A549 treated with CpdA at 1 μM for 4 hours (cell line): ENCODE measurements at places on chromosomes 5 and 9. TPM values are rescaled to one million over a fixed set of nuclear protein-coding genes. Genes with fewer than 3 reads are reported as not detected.

Gene IL11RA
- total RNA-seq, result 5.0 to 6.7 TPM (median 5.6 TPM) in 5 replicates

Gene NEURL1B
- 2.2 to 3.4 TPM (median 2.6 TPM) in 5 replicates for total RNA-seq

Gene AHRR
- total RNA-seq, result 2.9 to 3.5 TPM (median 3.3 TPM) in 5 replicates

Gene NFIL3
- total RNA-seq, result 13.6 to 16.1 TPM (median 14.2 TPM) in 5 replicates

Gene CORO2A
- 0.36 to 0.86 TPM (median 0.59 TPM) in 5 replicates for total RNA-seq

Gene WNT8A
- total RNA-seq, result not detected in 5 replicates

Gene KCNIP1
- total RNA-seq, result not detected in 5 replicates

Gene ELOVL7
- 9.5 to 13.8 TPM (median 10.9 TPM) in 5 replicates for total RNA-seq

Gene ACOT12
- total RNA-seq, result 0.08 TPM in 1 of 5 replicates, not detected in the others

Gene LHX2
- total RNA-seq, result 4.7 to 6.2 TPM (median 5.0 TPM) in 5 replicates

Gene LCN2
- total RNA-seq, result 1.0 to 5.7 TPM (median 3.3 TPM) in 5 replicates

Gene IGIP
- 0.91 to 1.2 TPM (median 1.0 TPM) in 5 replicates for total RNA-seq

Gene SEMA4D
- 4.3 to 6.3 TPM (median 5.2 TPM) in 5 replicates for total RNA-seq

Gene TOR4A
- total RNA-seq, result 17.8 to 30.2 TPM (median 27.4 TPM) in 5 replicates

Gene ARL14EPL
- 0.07 to 0.69 TPM (median 0.39 TPM) in 5 replicates for total RNA-seq

Gene GRIA1
- not detected in 5 replicates for total RNA-seq

Gene TRMT10B
- total RNA-seq, result 5.6 to 7.1 TPM (median 6.1 TPM) in 5 replicates

Gene CEL
- total RNA-seq, result 0.26 to 0.86 TPM (median 0.66 TPM) in 5 replicates

Gene ST8SIA4
- total RNA-seq, result 0.23 to 0.67 TPM (median 0.56 TPM) in 5 replicates

Gene KIAA0825
- 0.20 to 0.43 TPM (median 0.38 TPM) in 5 replicates for total RNA-seq

Gene WDR55
- total RNA-seq, result 29.2 to 32.4 TPM (median 29.6 TPM) in 5 replicates

Gene HAPLN1
- total RNA-seq, result not detected in 5 replicates

Gene WHRN
- 5.1 to 7.6 TPM (median 6.8 TPM) in 5 replicates for total RNA-seq
